ENCODE measurements at places on chromosomes 16 and 17.
A peak's percentile ranks its signal among the peaks of the same experiment; 100 is the strongest.

- no peak for DNase-seq
Observed at GRCh38 chr17:68020409-68020756, 15.2 kb upstream of the KPNA2 start.

DNA sequence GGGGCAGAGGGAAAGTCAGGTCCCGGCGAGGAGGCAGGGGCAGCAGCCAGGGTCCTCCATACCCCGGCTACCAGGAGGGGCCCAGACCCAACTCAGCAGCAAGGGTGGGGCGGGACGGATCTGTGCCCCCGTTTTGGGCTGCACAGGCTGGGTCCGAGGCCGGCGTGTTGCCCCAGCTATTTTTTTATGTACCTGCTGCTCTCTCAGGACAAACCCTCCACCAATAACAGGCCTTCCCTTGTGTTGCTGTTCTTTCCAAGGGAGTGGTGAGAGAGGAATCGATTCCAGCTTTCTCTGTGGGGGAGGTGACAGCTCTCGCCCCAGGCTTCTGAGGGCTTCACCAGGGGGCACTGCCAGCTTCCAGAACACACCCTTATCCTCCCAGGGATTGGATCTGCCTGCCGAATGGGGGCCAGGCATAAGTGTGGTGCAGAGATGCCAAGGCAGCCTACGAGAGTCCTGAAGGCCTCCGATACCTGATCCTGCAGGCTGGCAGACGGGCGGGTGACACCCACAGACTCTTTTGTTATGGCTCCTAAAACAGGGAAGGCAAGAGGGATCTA, 22.3 kb downstream of the RTN4RL1 start:
- DNase-seq, result no peak

DNA sequence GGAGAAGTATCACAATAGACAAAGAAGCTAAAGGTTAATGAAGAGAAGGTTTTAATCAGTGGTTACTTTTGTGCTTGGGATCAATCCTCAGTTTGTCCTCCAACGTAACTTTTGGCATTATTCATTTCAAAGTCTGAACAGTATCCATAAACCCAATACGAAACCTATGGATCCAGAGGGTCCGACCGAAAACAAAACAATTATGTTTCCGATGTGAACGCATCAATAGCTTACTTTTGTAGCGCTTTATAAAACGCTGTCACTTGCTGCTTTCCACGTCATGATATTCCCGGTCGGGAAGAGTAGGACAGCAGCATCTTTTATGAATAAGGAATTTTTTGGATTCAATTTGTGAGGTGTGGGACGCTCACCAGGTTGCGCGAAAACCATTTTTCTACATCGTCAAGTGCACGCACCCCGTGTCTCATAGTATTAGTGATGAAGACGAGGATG, 383.8 kb downstream of the ZFHX3 start:
- DNase-seq, result no peak

GRCh38 chr16:3190949-3191353, 2.9 kb downstream of the OR1F1 start:
- DNase-seq, result no peak

- no peak for DNase-seq
Observed at GRCh38 chr16:78297066-78297666, 197.7 kb downstream of the WWOX start.

DNA sequence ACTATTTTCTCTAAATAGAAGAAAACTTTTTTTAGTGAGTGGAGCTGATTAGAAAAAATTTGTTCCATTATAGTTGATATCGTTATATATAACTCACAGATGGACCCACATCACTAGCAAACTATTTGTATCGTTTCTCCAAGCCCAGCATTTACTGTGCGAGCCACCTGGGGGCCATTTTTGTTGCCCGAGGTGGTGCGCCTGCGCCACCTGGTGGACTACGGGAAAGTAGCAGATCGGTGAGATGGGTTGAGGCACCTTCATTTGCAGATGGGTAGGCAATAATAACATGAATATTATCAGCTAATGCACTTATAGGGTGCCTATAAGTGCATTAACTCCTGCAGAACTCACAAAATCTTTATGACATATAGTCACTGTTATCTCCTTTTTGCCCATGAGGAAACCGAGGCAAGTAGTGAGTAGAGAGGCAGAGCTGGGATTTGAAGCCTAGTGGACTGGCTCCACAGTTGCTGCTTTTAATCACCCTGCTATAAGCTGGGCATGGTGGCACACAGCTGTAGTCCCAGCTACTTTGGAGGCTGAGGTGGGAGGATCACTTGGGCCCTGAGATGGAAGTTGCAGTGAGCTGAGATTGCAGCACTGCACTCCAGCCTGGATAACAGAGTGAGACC, 23.2 kb upstream of the NTN1 start:
- peak; percentile 83 for DNase-seq

DNA sequence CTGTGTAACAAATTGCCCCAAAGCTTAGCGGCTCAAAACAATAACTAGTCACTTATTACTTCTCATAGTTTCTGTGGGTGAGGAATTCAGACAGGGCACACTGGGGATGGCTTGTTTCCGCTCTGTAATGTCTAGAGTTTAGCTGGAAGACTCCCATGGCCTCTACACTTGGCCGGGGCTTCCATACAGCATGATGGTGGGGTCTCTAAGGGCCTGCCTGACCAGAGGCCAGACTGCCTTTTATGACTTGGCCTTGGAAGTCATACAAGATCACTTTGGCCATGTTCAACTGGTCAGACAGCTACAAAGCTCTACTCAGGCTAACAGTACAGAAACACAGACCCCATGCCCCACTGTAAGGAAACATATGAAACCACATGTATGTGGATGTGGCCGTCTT, 8.2 kb downstream of the GLP2R start:
- no peak for DNase-seq

DNA sequence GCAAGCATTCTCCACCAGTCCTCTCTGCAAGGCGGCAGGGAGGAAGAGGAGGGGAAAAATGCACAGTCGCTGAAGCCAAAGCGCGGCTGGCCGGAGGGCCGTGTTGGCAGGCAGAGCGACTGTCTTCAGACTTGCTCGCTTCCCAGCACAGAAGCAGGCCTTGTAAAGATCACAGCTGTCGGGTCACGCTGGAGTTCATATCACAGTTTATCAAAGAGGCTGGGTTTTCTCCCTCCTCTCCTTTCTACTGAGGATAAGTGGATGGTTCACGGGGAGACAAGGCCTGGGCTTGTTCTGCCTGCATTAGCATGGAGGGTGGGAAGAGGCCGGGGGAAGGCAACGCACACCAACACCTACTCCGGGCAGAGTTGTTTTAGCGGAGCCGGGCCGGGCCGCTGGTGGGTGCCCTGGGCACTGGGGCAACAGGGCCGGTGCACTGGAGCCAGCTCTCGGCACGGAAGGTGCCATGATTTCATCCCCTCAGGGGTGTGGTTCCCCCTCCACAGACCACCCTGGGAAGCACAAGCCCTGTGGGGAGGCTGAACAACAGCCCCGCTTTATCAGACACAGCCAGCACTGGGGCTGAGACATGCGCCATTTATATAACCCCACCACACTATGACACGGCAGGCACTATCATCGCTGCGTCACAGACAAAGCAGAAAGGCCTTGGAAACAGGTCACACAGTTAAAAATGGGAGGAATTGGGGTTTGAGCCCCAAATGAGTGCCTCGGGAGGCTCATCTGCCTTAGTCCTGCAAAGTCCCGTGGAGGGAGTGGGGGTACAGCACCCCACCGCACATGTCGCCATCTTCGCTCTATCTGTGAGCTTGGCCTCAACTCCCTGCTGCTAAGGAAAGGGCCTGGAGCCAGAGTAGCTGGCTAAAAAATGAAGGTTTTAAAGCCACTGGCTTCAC, 40.3 kb upstream of the MTSS2 start:
- DNase-seq, result no peak

- no peak for DNase-seq
Observed at GRCh38 chr16:68991075-68991474, 114.4 kb upstream of the HAS3 start.

DNA sequence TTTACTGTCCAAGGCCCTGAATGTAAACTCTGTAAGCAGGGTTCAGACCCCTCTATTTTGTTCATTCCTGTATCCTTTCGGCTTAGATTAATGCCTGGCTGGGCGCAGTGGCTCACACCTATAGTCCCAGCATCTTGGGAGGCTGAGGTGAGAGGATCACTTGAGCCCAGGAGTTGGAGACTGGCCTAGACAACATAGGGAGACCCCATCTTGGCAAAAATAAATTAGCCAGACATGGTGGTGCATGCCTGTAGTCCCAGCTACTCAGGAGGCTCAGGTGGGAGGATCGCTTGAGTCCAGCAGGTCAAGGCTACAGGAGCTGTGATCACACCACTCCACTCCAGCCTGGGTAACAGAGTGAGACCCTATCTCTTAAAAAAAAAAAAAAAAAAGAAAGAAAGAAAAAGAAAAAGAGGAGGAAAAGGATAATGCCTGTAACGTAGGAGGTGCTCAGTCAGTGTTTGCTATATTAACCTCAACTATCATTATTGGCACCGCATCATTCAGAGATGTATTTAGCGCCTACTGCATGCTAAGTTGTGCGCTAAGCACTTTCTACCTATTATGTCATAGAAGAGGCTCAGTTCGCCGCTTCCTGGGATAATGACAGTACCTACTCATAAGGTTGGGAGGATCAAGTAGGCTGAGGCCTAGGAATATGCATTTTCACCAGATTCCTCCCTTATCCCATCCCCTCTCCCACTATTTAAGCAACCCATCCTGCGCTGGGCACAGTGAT, 5.0 kb downstream of the SOCS1 start:
- no peak for DNase-seq

DNA sequence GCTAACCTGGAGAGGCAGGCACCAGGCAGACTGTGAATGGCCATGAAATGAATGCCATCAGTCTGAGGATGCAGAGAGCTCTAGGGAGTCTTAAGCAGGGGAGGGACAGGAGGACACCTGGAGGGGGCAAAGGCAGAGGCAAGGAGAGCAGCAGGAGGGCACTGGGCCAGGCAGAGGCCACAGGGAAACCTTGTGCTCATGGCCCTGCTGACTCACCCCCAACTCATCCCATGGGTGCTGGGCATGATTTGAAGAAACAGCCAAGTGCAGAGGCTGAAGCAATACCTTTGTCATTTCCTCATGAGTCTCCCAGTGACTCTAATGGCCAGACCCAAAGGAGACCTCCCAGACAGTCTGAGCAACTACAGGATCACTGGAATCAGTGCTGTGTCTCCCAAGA, 141.4 kb downstream of the TMEM132E start:
- DNase-seq, result no peak

- no peak for DNase-seq
Observed at GRCh38 chr17:36197387-36197703, 787 bp upstream of the CCL3L1 start.

DNA sequence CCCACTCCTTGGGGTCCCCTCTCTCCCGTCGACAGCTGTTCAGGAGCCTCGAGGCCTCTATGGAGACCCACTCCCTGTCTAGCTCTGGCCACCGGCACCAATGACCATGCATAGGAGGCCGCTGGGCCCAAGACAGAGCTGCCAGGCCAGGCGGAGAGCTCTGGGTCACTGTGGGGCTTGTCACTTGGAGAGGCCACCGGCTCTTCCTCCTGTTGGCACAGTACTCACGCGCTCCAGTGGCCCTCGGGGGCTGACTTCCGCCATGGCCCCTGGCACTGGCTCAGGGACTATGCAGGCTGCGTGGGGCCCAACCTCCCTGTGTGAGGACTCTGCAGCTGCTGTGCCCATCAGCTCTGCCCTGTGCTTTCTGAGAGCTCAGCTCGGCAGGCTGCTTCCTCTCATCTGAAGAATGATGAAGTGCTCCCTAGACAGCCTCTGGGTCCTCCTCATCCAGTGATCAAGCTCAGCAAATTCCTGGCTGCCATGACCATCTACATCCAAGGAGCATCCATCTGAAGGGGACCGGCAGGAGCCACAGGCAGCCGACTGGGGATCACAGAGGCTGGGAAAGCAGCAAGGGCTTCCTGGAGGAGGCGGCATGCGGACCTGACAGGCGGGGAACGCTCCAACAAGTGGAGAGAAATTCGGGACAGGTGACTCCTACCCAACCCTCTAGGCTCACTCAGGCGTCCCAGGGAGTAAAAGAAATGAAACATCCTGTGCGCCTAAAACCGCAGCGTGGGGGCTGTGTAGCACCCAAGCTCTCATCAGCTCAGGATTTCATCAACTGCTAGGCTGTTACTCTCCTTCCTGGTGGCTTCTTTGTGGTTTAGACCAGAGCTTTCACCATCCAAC, 16.8 kb downstream of the GALNS start:
- DNase-seq, result no peak

- no peak for DNase-seq
Observed at GRCh38 chr17:60923000-60923399, 245.3 kb downstream of the BCAS3 start.

GRCh38 chr17:27362909-27363308, 69.0 kb downstream of the WSB1 start:
- DNase-seq, result no peak

- DNase-seq, result no peak
Observed at GRCh38 chr16:89257757-89258465, 40.4 kb downstream of the ZNF778 start.

DNA sequence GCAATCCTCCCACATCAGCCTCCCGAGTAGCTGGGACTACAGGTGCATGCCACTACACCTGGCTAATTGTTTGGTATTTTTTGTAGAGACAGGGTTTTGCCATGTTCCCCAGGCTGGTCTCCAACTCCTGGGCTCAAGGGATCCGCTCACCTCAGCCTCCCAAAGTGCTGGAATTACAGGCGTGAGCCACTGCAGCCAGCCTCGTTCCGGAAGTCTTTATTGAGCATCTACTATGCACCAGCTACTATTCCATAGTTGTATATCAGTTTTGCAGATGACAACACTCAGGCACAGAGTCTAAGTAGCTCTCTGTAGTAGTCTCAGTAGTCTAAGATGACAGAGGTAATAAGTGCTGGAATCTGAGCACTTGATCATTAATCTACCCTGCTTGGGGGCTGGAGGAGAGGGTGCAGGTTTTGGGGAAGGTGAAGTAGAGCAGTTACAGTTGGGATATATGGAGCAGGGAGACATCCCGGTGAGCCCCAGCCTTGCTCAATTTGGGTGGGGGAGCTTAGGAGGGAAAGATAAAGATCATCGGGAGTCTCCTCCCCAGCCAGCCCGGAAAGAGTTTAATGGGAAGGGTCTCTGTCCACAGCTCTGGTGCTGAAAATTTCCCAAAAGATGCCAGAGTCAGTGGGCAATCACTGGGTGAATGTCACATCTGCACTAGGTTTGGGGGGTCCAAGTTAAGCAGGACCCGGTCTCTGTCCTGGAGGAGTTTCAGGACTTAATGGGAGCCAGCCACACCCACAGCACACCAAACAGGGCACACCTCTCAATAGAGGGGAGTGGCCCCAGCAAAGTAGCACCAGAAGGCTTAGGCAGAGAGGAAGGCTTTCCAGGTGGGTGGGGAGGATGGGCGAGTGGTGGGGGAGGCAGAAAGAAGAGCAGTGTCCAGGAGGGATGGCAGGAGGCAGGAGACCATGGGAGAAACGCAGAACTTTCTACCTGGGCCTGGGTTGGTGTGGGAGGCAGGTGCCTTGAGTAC, 1.7 kb downstream of the OTOP3 start:
- DNase-seq, result no peak

DNA sequence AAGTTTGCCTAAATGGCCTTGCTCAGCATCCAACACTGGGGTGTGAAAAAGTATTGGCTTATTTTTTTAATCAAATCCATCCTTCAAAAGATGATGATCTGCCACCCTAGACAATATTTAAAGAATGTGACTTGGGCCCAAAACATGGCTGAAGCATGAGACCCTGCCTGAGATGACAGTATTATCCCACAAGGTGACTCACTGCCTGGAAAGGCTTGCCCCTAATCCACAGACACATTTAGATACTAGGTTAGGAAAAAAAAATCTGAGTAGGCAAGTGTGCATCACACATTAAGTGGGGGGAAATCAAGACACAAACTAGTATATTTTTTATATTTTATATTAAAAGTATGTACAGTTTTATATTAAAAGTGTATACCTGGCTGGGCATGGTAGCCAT, 38.4 kb downstream of the TOM1L2 start:
- DNase-seq, result no peak
